ENCODE measurements at places on chromosomes 13 and 19.

GRCh38 chr19:4081441-4082129 is 14.9 kb upstream of the ZBTB7A start:
- no peak for DNase-seq

- DNase-seq: no peak
Observed at GRCh38 chr13:41408746-41409145, 48.6 kb upstream of the RGCC start.

DNA sequence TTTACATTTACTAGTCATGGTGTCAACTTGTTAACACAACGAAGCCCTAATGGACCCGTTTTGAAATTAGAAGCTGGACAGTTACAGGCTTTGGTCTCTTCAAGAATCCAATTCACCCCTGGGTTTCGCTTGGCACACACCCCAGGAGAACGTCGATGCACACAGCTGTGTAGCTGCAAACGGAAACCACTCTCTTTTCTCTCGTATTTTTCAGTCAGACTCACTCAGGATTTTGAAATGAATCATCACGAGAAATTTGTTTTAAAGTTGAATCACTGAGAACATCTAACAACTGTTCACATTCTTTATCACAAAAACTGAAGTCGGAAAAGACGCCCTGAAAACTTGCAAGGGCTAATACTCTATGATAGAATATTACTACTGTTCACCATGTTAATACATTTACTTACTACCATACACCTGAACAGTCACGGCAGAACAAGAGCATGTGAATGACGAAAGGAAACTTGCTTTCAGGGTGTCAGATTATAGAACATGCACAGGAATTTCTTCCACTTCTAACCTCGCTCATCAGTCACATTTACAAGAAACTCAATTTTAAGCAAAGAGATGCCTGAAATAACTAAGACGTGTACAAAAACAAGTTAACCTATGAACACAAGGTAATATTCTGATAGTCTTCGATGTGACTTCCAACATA is 4.7 kb downstream of the PNMA8A start:
- DNase-seq: no peak

DNA sequence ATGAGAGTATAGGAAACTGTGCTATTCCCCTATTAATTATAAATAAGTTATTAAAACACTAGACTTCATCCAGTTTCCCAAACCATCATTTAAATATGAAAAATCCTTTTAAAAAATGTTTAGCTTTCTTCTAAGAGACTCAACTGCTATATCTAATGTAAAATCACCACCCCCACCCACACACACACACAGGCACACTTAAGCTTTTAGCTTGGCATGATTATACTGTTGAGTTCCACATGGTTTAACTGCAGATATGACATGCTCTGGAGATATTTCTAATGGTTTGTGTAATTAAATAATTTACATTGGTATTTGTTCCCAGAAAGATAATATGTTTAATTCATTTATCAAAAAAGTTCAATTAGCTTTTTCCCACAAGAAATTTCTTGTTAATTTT is 1700.1 kb upstream of the SLC10A2 start:
- no peak for DNase-seq

DNA sequence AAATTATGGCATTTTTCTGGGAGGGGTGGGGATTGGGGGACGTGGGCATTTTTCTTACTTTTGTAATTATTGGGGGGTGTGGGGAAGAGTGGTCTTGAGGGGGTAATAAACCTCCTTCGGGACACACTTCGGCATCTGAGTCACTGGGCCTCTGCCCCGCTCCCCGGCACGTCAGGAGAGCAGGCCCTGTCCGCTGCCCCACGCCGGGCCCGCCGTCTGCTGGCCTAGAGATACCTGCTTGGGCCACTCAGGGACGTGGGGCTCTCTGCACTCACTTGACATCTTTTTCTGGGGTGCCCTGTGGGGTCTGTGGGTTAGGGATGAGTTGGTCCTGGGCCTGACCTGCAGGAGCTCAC is 3.5 kb upstream of the FTL start:
- DNase-seq: no peak

DNA sequence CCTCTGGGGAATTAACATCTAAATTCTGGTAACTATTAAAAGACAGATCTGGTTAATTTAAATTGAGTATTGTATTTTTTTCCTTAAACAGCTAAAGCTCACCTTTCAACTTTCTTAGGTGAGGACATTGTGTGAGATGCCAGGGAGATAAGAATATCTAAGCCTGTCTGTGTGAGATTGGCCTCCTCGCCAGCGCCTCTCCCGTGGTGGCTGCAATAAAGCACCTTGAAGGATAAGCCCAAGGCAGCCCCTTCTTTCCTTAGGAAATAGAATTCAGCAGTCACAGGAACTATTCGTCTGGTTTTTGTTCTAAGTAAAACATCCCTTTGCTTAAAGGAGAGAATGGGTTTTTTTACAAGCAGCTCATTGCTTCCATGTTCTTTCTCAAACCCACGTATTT is 24.6 kb downstream of the NAXD start:
- DNase-seq: no peak

DNA sequence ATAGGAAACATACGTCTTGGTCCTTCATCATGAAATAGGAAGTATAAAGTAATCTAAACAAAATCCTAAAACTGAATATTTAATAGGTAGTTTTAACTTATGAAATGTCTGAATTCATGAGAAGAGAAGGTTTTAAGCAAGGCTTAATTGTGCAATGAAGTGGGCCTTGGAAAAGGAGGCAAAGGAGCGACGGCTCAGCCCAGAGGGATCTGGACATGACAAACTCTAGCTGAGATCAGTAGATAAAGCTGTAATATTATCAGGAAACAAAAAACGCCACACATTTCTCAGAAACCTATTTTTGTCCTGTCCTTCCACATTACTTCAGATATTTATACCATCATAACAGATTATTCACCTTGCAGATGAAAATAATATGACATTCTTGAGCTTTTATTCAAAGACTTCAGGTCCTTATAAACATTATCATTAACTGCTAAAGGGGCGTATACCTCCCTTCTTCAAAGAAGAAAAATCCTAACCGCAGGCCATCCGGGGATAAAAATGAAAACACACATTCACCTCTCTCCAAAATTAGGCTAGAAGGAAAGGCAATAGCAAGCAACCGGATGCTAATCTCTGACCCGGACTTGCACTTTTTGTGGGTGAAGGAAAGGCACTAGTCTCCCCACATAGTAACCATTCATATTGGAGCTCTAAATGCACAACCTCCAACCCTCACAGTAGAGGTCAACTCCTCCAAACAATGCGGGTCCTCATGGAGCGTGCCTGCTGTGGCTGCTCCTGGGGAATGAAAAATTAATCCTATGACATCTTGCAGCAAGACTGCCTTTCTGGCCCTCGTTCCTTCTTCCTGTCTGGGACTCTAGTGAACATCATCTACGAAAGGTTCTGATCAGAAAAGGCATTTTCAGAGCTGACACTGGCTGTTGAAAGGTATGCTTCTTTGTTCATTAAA is 108.8 kb downstream of the TBC1D4 start:
- no peak for DNase-seq

GRCh38 chr13:34458756-34459715 is 483.0 kb upstream of the NBEA start:
- no peak for DNase-seq

All from NCI-H748 treated with DMSO at 0.1 percent for 48 hours (cell line).